ENCODE measurements at places on chromosomes 3 and 15. TPM values are rescaled to one million over a fixed set of nuclear protein-coding genes. Genes with fewer than 3 reads are reported as not detected.

Gene CHRM5
- total RNA-seq: not detected

Gene ZMYND10
- 0.26 TPM for total RNA-seq

GRCh38 chr15:64653757-64654156 is 121.6 kb downstream of the RBPMS2 start:
- no peak for DNase-seq

Gene NR1I2
- total RNA-seq: 0.82 TPM

DNA sequence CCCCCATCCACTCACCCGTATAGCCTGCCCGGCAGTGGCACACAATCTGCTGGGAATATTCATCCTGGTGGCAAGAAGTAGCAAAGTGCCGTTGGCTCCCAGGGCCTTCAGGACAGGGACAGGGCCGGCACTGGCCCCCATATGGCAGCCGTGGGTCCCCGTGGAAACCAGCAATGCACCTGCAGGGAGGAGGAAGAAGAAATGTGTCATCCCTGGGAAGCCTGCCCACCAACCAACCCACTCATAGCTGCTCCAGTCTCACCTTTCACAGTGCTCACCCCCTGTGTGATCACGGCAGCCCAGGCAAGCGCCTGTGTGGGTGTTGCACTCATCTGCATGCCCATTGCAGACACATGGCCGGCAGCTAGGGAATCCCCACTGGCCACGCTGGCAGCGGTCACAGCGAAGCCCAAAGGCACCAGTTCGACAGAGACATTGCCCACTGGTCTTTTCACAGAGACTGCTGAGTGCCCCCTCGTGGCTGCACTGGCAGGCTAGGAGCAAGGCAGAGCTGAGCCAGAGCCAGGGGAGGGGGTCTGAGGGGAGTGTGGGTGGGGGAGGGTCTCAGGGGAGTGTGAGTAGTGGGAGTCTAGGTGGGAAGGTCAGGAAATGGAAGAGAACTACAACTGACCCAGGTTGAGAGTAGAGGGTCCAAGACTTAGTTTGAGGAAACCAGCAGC is 4.5 kb upstream of the USP19 start:
- DNase-seq: no peak

Gene NTRK3
- total RNA-seq: 4.5 TPM
